ENCODE measurements at places on chromosomes 6 and 20. TPM values are rescaled to one million over a fixed set of nuclear protein-coding genes. Genes with fewer than 3 reads are reported as not detected.
A peak's percentile ranks its signal among the peaks of the same experiment; 100 is the strongest.

DNA sequence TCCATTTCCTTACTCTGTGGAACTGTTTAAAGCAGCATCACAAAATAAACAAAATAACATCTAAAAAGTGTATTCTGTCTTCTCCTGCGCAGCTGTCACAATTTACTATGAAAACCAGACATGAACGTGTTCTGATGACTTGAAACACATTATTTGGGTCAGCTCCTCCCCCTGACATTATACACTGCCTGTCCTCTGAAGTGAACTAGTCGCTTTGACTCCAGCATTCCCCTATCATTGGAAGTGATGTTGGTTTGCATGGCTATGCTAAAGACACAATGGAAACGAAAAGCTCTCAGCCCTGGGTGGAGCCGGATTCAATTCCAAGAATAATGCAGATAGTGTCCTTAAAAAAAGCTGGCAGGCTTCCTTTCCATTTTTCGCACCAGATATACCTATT lies 125.9 kb downstream of the FYN start:
- DNase-seq = no peak

DNA sequence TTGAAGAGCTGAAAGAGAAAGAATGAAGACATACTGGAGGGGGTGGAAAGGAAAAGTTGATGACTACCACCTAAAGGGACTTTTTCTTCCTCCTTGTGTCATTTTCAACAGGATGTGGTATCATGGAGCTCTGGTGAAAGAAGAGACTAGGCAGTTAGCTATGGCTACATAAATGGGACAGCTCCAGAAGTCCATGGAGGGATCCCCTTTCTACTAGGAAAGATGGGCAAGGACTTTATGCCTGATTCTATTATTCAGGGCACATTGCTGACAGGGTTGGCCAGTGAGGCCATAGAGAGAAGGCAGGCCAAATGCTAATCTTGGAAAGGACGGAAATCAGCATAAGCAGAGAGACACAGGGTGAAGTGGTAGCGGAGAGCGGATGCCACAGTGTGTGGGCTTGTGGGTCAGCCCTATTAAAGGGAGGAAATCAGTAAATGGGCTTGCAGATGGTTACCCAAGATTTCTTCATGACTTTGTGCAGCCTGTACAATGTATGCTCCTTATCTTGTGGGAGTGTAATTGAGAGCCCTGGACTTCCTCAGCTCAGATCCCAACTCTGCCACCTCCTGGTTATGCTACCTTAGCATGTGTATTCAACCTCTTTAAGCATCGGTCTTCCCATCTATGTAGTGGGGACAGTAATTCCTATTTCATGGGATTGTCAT lies 77.4 kb upstream of the TMEM170B start:
- DNase-seq = no peak

DNA sequence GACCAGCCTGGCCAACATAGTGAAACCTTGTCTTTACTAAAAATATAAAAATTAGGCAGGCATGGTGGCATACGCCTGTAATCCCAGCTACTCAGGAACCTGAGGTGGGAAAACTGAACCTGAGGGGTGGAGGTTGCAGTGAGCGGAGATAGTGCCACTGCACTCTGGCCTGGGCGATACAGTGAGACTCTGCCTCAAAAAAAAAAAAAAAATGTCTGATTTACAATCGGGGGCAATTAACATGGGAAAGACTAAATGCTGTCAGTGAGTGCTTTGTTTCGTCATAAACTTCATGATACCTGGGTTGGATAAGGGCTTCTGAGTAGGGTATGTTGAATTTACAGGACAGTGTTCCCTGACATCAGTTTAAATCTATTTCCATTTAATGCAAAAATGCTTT lies 8.0 kb upstream of the SH3BGRL2 start:
- DNase-seq = no peak

DNA sequence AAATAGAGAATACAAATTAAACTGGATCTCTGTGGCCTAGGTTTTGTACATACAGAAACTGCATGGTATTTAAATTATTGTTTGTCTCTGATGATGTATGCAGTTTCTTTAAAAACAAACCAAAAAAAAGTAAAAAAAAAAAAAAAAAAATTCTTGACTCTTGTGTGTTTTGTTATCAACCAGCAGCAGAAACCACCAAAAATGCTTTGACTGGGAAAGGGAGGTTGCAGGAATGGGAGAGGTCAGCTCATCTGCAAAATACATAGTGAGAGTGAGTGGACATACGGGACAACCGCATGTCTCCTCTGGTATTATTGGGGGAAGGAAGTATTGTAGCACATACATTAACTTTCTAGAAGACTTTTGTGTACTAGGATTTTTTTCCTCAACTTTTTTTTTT lies 38.0 kb downstream of the TBC1D7 start:
- DNase-seq = no peak

DNA sequence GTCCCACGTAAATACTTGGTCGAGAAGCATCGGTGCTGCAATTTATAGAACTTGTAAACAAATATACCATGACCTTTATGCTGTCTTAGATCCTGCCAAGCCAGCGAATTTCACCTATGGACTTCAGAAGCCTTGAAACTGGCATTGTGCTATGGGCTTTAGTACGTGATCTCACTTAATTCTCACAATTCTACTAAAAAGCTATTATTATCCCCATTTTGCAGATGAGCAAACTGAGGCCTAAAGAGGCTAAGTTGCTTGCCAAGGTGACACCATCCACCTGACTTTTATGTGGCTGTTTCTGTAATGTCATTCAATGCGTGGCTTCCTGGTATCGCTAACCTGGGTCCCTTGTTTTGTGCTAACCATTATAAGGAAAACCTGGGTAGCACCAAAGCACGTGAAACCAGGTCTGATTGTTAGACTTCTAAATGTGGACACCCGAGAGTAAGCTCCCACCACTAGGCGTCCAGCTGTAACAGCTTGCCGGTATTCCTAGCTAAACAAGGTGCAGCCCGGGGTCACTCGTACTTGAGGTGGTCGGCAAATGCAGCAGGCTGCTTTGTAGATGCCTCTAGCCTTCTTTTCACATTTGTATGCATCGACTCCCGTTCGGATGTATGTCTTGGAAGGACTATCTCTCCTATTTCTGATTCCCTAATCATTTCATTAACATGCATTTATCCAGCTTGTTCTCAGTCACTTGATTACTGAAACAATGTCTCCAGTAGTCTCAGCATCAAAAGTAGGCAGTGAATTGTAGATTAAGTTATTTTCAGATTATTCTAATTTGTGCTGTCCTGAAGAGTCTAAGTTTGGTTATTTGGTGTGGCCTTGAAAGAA lies 1.1 kb downstream of the SYNJ2 start:
- DNase-seq = no peak

DNA sequence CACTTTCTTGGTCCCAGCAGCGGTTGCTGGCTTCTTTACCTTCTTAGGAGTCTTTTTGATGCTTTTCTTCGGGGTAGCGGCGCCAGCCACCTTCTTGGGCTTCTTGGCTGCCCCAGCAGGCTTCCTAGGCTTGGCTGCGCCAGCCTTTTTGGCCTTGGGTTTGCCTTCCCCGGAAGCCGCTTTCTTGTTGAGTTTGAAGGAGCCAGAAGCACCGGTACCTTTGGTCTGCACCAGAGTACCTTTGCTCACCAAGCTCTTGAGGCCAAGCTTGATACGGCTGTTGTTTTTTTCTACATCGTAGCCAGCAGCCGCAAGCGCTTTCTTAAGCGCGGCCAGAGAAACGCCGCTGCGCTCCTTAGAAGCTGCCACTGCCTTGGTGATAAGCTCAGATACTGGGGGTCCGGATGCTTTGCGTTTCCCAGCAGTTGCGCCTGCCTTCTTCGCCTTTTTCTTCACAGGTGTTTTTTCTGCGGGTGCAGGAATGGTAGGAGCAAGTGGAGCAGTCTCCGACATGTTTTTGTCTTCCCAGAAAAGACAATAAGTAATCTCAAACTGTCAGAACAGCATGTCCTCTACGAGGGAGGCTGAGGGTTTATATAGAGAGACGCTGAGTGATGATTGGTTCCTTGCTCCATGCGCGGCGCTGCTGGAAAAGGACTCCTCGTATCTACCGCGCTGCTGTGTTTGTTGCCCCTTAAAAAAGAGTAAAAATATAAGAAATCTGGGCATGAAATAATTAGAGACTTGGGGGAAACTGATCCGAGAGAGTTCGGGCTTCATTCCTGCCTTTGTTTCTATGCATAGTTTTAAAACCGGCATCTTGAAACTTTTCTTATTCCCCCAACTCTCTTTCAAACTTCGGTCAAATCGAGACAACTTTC lies 130.3 kb upstream of the BTN3A2 start:
- DNase-seq = no peak

DNA sequence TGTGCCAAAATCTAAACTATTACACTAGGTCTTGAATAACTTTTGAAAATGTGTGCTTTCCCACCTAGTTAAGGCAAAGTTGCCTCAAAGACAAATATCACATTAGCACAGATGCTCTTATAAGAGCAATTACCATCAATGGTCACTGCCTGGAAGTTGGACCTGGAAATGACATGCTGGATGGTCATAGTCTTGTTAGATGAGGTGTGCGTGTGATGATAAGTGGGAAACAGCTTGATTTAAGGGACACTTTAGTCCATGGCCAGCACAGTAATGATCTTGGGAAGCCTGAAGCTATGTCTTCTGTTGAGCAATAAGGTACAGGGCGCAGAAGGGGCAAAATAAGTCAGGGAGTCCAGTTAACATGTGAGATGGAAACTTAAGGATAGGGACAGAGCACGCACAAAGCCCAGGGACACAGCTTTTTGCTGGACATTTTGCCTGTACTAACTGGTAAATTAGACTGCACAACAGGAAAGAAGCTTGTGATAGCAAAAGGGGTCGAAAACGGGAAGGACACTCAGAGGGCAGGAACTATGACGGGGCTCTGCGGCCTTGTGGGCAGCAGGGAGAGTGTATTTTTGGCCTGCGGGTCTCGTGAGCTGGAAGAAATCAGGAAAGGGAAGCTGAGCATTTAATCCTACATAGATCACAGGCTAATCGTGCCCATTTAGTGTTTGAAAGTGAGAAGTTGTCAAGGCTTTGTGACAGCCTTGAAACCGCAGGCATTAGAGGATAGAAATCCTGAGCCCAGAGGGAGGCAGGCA lies 66.7 kb upstream of the BMP2 start:
- peak; percentile 64 for DNase-seq

GRCh38 chr6:107550906-107551305 lies 61.0 kb downstream of the SOBP start:
- DNase-seq = no peak

- no peak for DNase-seq
Observed at GRCh38 chr6:112117554-112117953, 30.2 kb downstream of the FAM229B start.

DNA sequence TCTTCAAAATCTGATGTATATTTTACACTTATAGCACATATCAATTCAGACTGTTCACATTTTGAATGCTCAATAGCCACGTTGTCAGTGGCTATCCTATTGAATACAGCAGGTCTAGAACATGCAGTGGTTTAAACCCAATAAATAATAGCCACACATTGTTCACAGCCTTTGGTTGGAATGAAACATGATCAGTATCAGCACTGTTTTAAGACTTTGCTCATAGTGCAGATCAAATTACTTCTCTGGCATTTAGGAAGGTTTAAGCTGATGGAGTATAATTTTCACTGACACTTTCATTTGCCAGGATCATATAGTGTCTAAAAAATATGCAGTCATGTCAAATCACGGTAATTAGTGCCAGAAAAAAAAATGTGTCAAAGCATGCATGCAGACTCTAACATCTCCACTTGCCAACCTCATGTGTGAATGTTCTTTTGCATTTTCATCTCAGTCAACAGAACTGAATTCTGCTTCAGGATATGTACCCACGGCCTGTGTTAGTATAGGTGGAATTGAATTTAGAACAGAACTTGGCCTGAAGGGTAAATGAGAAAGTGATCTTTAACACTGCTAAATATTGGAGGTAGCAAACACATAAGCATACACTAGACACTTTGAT lies 184.1 kb downstream of the SLC24A3 start:
- no peak for DNase-seq

- DNase-seq = no peak
Observed at GRCh38 chr6:105072798-105073199, 107.0 kb downstream of the POPDC3 start.

GRCh38 chr6:158831571-158831970 lies 12.4 kb upstream of the EZR start:
- DNase-seq = no peak

DNA sequence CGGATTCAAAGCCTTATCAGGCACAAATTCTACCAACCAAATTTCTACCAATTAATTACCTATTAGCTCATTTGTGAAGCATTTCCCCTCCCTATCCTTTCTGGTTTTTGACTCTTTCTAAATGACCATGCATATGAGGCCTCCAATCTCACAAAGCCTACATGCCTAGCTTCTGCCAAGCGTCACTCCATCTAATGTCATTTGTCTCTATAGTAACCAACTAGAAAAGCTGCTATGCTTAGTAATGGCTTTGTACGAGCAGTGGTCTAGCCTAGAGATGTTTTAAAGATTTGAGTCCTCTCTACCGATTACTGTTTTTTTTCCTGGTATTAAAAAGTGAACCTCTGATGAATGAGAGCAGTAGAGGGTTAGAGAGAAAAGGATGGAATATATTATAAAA lies 4.8 kb upstream of the ASF1A start:
- no peak for DNase-seq

- no peak for DNase-seq
Observed at GRCh38 chr6:143555582-143555981, 44.1 kb upstream of the FUCA2 start.

Gene SLC17A3
- total RNA-seq = not detected

Gene PRSS35
- not detected for total RNA-seq

Gene BHLHE23
- total RNA-seq = not detected

Gene IBTK
- 34.3 TPM for total RNA-seq

Gene HCK
- total RNA-seq = 5.5 TPM

Gene ULBP1
- 0.12 TPM for total RNA-seq

Gene TFAP2C
- not detected for total RNA-seq

Gene OR2H1
- not detected for total RNA-seq

Gene SLC17A1
- not detected for total RNA-seq

Gene RXRB
- total RNA-seq = 34.7 TPM

Data from psoas muscle (tissue), 8 donors.